ENCODE measurements at places on chromosomes 7 and 10.

- DNase-seq = peak; percentile 66
Observed at GRCh38 chr7:92621026-92621540, 30.9 kb upstream of the FAM133B start.

GRCh38 chr7:159084069-159084801 lies 60.4 kb downstream of the VIPR2 start:
- DNase-seq = no peak

- DNase-seq = peak; percentile 32
Observed at GRCh38 chr7:120996333-120996987, 7.9 kb downstream of the CPED1 start.

DNA sequence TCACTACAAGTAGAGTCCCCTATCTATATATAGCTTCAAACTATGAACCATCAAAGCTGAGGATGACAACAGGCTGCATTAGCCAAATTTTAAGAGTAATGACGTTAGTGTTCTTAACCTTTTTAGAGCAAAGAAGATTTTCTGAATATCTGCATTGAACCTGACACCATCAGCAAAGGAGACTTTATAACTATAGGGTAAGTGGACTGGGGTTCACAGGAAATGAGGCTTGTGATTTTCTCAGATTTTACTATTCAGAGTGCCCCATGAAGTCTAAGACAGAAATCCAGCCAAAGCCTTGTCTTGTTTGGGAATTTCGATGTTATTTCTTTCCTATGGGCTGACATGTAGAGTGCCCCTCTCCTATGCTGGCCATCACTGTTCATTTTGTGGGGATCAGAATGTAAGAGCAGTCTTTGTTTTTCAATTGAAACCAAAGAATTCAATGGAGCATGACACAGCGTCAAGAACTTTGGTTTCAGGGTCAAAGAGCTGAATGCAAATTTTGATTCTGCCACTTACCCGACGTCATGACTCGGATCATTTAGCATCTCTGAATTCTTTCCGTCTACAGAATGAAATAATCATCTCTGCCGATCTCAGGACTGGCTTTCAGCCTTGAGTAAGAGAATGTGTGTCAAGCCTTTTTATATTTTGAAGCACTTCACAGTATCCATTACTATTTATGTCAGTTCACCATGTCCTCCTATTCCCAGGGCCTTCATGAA lies 52.7 kb downstream of the DENND11 start:
- no peak for DNase-seq

GRCh38 chr7:43495572-43495971 lies 87.3 kb upstream of the STK17A start:
- no peak for DNase-seq

DNA sequence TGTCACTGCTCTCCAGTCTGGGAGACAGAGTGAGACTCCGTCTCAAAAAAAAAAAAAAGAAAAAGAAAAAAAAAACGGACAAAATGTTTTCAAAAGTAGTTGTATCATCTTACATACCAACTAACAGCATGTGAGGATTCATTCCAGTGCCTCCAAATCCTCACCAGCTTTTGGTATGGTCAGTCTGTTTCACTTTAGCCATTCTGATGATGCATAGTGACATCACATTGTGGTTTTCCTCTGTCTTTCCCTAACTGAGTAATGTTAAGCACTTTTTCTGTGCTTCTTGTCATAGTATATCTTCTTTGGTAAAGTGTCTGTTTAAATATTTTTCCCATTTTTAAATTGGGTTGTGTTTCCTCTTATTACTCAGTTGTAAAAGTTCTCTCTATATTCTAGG lies 251.4 kb upstream of the CTBP2 start:
- no peak for DNase-seq

DNA sequence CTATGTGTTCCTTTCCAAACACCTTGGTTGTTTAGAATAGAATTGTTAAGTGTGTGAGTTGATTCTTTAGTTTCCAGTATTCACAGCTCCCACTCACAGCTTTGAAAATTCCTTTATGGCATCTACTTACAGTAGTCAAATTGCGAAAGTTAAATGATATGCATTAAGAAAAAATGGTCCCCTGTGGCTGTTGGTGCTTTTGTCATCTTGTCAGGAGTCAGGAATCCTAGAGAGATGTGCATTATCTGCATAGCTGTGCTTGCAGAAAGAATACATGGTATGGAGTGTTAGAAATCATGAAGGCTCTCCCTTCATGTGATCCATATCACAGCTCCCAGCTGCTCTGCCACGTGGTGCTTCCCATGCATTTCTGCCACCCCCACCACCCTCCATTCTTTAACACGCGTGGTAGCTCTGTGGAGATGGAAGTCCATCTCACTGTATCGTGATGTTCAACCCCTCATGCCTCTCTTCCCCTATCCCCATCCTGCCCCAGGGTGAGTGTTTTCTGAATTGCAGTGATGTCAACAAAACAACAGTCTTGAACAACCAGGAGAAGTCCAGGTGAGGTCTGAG lies 29.2 kb upstream of the CTTNBP2 start:
- DNase-seq = no peak

DNA sequence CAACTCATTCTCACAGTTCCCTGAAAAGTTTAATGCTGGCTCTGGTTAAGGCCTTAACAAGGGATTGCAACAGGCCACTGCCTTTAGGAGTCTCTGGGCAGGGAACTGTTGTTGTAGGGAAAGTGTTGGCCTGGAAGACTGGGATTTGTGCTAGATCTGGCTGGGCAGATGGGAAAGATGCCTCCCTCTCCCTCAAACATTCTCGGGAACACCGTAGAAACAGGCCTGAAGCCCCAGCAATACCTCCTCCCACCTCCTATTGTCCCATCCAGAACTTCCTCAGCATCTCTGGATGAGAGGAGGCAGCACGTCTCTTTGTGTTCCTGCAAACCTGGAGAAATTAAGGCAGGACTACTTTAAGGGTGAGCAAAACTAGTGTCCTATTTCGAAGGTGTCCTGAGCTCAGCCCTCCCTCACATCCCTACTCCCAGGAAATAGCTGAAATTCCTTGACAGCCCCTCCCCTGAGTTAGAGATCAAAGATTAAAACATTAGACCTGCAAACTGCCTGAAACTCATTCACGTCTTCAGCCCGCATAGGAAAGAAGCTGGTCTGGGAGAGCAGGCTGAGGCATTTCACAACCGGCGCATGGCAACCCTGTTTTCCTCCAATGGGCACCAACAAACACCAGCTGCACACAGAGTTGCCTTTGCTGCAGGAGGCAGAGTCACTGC lies 10.9 kb upstream of the MAP3K8 start:
- no peak for DNase-seq

GRCh38 chr10:99318048-99318447 lies 11.1 kb upstream of the CNNM1 start:
- DNase-seq = no peak

DNA sequence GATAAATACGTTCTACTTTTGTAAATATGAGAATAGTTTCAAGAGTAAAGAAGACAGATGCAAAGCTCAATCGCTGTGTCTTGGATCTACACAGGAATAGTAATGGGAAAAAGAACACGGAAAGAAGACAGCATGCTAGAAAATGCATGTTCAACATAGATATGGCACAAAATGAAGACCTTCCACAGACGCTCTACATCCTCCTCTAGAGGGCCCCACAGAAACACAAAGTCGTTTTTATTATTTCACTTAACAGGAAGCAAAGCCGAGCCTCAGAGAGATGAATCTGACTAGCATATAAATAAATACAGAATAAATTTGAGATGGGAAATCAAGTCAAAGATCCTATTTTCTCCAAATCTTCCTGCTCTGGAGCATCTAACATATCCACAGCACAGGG lies 292.6 kb downstream of the PARD3 start:
- no peak for DNase-seq

DNA sequence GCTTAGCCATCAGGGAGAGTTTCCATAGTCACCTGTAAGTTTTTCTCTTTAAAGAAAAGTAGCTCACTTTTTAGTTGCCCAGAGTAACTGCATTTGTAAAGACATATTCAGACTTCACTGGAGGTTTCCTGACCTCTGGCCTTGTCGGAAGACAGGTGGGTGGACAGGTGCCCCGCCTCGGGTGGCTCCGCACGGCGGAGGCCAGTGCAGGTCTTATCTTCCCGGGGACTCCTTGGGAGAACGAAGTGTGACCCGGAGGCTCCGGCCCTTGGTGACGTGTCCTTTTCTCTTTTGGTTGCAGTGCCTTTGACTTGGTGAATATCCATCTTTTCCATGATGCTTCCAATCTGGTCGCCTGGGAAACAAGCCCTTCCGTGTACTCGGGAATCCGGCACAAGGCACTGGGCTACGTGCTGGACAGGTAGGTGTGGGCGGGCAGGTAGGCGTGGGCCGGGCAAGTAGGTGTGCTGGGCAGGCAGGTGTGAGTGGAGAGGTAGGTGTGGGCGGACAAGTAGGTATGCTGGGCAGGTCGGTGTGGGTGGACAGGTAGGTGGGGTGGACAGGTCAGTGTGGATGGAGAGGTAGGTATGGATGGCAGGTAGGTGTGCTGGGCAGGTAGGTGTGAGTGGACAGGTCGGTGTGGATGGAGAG lies 75.8 kb downstream of the NKX6-2 start:
- DNase-seq = no peak

DNA sequence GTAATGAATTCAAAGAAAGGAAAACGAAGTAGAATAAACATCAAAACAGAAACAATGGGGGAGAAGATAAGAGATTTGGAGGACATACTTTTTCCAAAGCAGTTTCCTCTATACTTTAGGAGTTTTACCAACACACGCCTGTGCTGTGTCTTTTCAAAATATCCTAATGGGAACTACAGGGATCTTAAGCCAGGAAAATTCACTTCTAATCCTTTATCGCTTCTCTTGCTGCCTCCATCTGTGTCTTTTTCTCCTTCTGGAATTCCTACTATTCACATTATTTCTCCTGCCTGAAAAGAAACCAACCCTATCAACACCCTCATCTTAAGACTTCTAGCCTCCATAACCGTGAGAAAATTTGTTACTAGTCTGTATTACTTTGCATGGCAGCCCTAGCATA lies 6.8 kb downstream of the HNRNPF start:
- DNase-seq = no peak

- DNase-seq = no peak
Observed at GRCh38 chr7:29271319-29271658, 76.7 kb downstream of the CHN2 start.

DNA sequence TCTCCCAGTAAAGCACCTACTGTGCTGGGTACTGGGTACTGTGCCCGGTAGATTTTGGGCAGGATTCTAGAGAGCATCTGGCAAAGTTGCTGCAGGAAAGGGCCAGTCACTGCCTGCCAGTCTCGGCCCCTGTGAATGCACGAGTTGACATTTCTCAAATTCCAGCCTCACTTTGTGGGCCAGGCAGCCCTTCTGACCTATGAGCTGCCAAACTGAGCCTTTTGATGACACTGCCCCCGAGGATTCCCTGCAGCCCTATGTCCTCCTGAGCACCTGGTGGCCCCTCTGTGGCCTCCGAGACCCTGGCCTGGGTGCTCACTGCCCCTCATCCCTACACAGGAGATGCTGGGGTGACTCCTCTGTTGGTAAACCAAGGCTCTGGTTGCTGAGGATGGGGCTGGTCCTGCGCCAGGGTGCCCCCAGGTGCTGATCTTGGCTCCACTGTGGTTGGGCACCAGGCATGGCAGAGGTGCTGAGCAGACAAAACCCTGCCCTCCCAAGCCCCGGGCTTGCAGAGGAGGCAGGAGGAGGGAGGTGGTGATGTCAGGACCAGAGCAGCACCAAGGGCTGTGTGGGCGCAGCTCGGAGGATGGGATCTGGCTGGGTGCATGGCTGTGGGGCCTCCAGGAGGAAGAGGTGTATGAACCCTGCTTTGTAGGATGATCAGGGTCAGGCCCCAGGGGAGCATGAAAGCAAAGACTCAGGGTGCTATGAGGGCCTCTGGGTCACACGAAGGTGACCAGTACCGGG lies 16.2 kb downstream of the LHPP start:
- no peak for DNase-seq

DNA sequence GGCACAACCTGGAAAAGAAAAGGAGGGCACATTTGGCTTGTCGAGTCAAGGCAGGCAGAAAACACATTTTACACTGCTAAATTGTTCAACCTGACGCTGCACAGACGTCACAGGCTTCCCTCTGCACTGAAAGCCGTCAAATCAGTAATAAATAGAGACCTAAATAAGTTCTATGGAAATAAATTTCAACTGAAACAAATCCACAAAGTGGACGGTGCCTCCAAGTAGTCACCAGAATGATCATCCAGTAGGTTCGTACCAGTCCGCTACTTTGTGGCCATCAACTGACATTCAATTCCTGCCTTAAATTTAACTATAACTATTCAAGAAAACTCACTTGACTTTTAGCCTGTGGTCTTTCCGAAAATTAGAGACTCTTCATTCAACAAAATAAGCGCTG lies 49.0 kb downstream of the NPVF start:
- DNase-seq = no peak

GRCh38 chr7:132154695-132155471 lies 421.4 kb downstream of the PLXNA4 start:
- DNase-seq = no peak

- DNase-seq = no peak
Observed at GRCh38 chr7:132964876-132965275, 117.0 kb downstream of the CHCHD3 start.

DNA sequence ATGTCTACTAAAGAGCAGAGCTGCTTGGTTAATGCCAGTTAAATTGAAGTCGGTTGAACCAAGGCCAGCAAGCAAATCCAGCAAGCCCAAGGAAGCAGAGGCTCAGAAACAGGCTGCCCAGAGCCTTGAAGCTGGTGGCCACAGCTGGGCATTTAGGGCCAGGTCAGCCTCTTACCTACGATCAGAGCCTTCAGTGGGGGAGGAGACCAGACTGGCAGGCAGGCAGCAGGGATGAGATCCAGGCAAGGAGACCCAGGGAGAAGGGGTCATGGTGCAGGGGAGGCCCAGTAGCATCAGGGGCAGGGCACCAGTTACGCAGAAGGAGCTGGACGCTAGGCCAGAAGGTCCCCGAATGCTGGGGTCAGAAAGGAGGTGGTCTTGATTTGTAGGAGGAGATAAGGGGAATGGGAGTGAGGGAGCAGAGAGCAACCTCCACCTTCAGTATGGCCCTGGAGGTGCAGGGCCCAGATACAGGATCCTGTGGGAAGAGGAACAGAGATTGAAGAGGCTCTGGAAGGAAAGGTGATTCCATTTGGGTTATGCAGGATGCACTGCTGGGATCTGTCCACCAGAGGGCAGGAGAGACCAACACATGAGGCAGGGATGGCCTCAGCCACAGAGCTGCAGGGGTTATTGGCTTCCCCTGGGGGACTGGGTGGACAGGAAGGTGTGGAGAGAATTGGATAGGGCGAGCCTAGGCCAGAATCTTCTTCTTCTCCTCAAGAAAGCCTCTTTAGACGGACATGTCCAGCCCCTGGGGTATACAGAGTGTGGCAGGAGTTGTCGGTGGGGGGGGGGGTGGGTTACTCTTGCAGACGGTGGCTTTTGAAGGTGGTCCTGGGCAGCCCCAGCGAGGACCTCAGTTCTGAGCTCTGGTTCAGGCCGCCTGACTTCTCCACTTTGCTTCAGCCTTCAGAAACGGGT lies 132.6 kb upstream of the PODXL start:
- DNase-seq = peak; percentile 45

GRCh38 chr10:132470410-132471124 lies 67.0 kb upstream of the INPP5A start:
- no peak for DNase-seq

DNA sequence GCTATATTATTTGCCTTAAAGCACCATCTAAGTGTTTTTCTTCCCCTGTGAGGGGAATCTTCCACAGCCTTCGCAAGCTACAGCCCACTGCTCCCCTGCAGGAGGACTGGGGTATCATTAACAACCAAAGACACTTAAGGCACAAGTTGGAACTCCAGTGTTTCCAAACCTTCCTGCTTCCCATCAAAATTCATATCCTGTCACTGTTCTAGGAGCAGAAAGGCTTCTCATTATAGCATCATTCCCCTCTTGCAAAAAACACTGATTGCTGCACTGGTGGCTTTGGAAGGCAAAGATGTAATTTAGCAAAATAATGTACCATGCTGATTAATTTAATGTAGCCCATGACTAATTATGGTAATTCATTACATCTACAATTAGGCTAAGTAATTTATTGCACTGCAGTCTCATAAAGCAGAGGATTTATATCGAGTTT lies 207.2 kb downstream of the SKAP2 start:
- DNase-seq = no peak

Measured in T-helper 9 cell (primary cell).